HCEC 1CT (cell line): ENCODE measurements at places on chromosomes 12 and 14.

DNA sequence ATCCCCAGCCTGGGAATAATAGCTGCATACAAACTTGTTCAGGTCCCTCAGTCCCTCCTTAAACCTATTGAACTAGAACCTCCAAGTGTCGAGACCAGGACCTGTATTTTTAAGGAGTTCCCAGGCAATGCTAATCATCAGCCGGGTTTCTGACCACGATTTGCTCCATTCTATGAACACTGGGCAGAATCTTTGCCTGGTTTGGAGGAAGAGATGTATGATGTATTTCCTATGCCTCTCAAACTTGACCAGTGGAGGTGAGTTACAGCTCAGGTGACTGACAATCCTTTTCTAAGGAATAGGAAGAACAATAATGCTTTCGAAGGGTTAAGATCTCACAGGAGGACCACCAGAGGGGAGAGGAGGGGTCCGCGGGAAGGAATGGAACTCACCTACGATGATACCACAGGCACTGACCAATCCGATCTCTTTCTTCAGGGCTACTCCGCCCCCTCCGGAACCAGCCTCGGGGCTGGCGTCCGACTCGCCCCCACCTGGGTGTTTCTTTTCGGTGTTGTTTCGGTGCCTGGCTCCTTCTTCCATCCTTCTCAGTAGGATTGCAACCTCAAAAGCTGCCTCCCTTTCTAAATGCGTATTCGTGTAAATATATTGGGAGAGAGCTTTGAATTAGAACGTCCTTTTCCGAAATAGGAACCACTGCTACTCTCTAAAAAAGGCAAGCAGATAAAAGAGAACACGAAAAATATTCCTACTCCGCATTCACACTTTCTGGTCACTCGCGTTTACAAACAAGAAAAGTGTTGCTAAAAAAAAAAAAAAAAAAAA is 895 bp downstream of the SLC7A8 start:
- DNase-seq = no peak

DNA sequence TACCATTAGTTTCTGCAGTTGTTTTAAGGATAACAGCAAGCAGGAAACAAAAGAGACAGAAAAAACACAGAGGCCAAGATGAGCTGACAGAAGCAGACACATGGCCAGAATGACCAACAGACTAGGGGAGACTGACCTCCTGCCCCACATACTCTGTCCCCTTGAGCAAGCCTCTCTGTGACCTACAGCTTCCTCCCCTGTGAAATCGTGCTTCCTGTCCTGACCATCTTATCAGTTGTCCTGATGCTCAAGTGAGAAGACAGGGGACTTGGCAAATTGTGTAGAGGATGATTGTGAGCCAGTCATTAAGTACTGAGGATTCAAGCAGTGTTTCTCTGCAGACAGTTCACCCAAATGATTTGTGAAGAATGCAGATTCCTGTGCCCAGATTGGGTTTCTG is 229.0 kb downstream of the SLC41A2 start:
- no peak for DNase-seq

DNA sequence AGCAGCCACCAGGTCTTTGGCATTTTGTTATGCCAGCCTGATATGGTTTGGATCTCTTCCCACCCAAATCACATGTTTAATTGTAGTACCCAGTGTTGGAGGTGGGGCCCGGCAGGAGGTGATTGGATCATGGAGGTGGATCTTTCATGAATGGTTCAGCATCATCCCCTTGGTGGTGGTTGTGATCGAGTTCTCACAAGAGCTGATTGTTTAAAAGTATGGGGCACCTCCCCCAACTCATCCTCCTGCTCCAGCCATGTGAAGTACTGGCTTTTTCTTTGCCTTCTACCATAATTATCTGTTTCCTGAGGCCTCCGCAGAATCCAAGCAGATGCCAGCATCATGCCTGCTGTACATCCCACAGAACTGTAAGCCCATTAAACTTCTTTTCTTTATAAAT is 12.8 kb upstream of the PRKD1 start:
- DNase-seq = no peak

- peak; percentile 37 for DNase-seq
These were observed 1.1 kb downstream of the FBXO21 start for GRCh38 chr12:117188961-117189724.

GRCh38 chr14:28141662-28142061 is 624.9 kb upstream of the FOXG1 start:
- DNase-seq = no peak

DNA sequence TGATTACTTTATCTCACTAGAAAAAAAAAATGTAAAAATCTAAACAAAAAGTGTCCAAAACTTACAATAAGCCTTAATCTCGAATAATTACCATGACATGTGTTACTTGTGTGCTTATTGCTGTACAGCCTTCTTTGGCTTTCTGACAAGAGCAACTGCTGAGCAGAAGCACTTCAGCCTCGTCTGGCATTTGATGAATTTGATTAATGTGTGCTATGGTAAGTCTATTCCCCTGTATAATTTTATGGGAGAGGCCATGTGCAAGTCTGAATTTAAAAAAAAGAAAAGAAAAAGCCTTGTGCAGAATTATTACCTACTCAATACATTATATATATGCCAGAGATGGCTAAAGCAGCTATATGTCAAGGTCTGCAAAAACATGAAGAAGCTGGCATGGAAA is 113.9 kb downstream of the AEBP2 start:
- DNase-seq = no peak

GRCh38 chr14:69632164-69632563 is 20.8 kb downstream of the SUSD6 start:
- DNase-seq = no peak

DNA sequence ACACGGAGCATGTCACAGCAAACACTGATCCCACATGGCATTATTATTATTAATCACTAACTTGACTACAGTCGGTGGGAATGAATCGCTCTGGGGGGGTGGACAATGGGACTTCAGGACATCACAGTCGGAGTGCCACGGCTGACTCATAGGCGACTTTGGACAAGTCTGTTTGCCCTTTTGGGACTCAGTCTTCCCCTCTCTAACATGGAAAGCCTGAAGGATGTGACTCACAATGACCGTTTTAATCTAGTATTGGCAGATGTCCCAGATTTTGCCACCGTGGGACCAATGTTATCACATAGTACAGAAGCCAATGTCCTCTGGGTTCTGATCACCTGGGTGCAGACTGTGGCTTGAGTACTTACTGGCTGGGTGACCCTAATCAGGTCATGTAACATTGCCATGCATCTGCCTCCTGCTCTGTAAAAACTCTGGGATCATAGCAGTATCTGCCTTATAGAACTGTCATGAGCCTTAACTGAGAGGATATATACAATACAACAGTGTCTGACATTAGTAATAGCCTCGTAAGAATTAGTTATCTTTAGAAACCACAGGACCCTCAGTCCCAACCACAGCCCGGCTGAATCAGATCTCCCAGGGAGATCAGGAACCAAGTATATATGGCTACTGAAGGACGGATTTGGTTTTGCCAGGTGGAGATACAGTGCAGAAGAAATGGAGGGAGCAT is 362.6 kb downstream of the BCL11B start:
- no peak for DNase-seq

GRCh38 chr12:40946612-40947194 is 241.4 kb upstream of the PDZRN4 start:
- DNase-seq = peak; percentile 17

DNA sequence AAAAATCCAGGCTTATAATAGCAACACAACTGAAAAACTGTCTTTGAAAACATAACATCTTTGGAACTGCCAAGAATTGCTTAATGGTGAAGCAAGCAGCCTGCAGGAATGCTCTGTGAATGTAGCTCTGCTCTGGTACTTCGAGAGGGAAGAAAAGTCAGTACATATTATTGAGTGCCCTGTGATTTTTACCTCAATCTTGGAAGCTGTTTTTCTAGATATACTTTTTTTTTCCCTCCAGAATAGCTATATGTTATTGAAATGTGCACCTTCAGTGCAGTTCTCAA is 508.1 kb downstream of the PCNX1 start:
- DNase-seq = peak; percentile 64

DNA sequence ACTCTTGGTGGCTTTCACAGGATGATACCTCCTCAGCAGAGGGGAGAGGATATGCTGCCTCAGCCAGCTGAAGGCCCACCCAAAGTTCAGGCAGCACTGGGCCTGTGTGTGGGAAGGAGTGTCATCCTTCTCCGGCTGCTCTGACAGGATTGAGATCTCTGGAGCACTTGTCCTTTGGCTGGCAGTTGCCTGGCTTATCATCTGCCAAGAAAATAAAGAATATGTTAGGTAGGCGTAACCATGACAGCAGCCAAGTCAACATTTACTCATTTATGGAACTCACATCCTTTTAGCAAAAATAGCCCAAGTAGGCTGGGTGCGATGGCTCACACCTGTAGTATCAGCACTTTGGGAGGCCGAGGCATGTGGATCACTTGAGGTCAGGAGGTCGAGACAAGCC is 68.5 kb downstream of the PPFIBP1 start:
- DNase-seq = peak; percentile 63

DNA sequence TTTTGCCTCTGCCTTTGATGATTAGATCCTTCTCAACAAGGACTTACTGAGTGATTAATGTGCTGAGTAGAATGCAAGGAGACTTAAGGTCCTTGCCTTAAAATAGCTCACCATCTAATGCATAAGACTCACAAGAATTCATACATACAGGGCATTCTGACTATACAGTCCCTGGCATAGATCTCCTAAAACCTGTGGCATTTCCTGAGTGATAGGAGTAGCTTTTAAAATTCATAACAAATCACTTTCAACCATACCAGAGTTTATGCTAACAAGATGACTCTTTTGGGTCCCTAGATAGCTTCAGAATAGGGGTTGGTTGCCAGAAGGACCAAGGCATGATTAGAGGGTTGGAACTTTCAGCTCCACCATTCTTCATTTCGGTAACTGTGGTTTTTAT is 48.8 kb downstream of the STXBP6 start:
- peak; percentile 62 for DNase-seq

- DNase-seq = peak; percentile 74
These were observed 373.0 kb downstream of the CCDC91 start for GRCh38 chr12:28563286-28563685.

GRCh38 chr14:94464290-94464689 is 11.7 kb upstream of the SERPINA11 start:
- DNase-seq = no peak

DNA sequence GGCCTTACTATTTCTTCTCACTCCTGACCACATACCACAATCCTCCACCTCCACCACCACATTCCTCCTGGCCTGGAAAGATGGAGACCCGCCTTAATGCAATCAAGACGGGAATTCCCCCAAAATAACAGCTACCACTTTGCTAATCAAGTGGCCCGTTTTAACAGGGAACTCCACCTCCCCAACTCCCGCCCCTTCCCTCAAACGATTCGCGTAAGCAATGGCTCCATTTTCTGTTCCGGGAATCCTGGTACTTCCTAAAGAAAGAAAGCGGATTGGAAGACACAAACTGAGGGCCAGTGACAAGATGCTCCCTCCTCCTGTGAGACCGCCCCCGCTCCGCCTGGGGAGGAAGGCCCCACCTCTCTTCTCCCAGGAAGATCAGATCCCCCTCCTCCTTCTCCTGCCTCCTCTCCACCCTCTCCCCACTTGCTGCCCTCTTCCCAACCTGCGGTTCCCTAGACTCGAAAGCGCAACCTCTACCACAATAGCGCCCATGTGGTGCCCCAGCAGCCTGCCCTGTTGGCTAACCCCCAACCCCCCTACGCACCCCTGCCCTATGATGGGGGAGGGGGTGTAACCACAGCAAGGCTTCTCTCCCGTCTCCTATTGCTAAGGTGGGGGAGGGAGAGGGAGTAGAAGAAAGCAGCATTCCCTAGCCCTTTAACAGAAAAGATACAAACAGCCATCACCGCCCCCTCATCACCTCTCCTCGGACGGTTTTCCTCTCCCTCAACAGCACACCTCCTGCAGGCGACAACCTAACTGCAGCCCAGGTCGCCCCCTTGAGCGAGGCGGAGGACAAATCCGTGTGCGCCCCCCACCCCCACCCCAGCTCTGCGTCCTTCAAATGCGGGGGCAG is 777 bp downstream of the ARF3 start:
- DNase-seq = peak; percentile 97

- DNase-seq = no peak
These were observed 33.8 kb upstream of the LRRC10 start for GRCh38 chr12:69644511-69644910.

DNA sequence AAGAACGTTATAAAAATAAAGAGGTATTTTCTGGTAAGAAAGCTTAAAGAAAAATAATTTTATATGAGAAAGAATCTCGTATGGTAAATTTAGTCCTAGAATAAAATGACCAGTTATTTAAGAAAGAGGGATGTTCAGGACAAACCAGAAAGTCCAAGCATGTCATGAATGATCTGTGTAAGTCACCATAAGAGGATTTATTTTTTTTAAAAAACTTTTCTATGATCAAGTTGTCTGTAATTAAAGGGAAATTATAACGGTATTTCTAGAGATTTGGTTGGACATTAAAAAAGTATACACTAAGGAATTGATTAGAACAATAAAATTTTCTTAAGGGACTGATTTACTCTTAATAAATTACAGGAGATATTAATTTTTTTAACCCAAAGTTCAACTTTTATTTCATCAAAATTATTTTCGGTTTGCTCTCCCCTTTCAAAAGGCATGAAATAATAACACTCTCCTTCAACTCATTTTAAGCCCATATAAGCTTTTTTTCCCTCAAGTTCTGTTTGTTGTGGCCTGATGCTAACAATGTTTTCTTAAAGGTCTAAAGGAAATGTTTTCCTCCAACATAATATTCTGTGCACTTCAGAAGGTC is 49.9 kb upstream of the CPSF6 start:
- no peak for DNase-seq

- no peak for DNase-seq
These were observed 444.3 kb downstream of the NELL2 start for GRCh38 chr12:44431647-44432343.

- DNase-seq = no peak
These were observed 27.7 kb upstream of the ETFBKMT start for GRCh38 chr12:31631809-31632208.

- DNase-seq = no peak
These were observed 3.6 kb downstream of the ABCD4 start for GRCh38 chr14:74299061-74299545.

DNA sequence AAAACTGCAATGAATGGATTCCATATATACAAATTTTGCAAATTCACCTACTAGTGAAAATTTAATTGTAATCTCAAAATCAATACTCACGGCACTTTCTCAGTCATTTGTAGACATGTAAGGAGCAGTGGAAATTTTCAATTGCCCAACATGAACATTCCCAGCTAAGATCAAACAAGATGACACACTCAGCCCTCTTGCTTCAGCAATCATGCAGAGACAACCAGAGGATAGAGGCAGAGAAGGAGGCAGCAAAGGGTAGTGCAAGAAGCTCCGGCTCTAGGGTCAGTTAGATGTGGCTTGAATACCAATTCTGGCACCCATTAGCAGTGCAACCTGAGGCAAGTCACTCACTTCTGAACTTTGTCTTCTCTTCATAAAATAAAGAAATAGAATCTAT is 91.5 kb upstream of the SLC35F4 start:
- no peak for DNase-seq

DNA sequence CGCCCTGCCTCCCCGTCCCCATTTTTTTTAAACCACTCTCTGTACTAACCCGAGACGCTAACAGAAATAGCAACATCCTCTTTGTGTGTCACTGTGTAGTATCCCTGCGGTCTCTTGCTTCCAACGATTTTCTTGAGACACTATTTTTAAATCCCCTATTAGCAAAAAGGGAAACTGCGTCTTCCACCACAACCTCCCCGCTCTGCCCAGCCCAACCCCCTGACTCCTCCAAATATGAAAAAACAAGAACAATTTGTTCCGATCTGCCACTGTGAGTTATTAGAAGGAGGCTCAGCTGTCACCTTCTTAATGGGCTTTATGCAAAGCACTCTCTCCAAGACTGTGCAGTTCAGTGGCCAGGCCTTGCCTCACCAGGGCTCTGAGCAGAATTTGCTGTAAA is 76.3 kb downstream of the MAP1LC3B2 start:
- DNase-seq = no peak
